Activated CD4-positive, alpha-beta memory T cell treated with anti-CD3 and anti-CD28 coated beads for 36 hours (primary cell): ENCODE measurements at places on chromosomes 4 and X.
A peak's percentile ranks its signal among the peaks of the same experiment; 100 is the strongest.

DNA sequence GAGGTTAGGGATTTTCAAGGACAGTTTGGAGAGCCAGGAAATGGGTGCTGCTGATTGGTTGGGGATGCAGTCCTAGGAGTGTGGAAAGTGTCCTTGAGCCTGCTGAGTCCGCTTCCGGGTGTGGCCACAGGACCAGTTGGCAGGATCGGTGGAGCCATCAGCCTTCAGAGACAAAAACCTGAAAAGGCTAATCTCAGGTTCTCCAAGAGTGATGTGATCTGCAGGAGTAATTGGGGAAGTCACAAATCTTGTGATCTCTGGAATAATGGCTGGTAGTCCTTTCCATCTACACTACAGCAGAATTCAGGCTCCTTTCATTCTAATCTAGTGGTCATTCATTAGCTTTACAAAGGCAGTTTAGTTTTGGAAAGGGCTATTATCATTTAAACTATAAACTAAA, 55.9 kb upstream of the BMP2K start:
- DNase-seq = no peak

DNA sequence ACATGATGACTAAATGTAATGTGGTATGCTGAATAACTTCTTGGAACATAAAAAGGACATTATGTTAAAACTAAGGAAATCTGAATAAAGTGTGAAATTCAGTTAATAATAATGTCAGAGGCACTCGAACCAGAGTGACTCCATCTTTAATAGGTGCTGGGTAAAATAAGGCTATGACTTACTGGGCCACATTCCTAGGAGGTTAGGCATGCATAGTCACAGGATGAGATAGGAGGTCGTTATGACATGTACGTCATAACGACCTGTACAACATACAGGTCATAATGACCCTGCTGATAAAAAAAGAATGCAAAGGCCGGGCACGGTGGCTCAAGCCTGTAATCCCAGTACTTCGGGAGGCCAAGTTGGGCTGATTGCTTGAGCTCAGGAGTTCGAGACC, 28.9 kb upstream of the OPHN1 start:
- no peak for DNase-seq

DNA sequence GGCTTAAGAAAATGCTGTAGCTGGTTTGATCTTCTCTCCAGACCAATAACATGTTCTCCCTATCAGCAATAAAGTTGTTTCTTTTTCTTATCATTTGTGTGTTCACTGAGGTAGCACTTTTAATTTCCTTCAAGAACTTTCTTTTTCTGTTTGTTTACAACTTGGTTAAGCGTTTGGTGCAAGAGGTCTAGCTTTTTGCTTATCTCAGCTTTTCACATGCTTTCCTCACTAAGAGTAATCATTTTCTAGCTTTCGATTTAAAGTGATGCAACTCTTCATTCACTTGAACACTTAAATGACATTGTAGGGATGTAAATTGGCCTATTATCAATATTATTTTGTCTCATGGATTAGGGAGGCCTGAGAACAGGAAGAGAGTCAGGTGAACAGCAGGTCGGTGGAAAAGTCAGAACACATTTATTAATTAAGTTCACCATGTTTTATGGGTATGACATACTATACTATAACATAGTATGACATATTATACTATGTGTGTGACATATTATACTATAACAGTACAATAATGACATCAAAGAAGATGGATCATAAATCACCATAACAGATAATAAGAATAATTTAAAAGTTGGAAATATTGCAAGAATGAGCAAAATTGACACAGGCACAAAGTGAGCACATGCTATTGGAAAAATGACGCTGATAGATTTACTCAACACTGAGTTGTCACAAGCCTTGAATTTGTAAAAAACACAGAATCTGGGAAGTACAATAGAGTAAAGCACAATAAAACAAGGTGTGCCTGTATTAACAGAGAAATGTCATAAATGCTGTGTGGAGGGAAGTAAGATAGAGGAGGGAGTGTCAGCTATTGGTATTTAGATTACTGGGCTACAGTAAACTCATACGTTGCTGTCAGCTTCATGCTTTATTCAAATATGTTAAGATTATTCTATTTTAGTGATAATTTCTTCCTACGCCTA, 218.6 kb upstream of the SLC7A11 start:
- no peak for DNase-seq

GRCh38 chr4:80529026-80529425, 193.5 kb downstream of the CFAP299 start:
- no peak for DNase-seq

DNA sequence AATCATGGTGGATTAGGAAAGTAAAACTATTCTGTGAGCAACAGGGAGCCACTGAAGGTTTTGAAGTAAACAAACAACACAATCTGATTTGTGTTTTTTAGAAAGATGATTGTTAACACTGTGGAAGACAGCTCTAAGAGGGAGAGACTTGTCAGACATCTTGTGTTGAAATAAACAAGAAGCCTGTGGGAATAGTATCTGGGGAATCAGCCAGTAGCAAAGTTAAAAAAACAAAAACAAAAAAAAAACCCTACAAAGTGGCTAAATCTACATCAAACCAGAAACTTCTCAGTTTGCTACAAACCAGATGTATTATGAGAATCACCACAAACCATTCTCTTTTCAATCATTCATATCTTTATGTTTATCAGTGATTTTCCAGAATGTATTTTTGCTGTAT, 125.7 kb upstream of the GPC4 start:
- DNase-seq = no peak

DNA sequence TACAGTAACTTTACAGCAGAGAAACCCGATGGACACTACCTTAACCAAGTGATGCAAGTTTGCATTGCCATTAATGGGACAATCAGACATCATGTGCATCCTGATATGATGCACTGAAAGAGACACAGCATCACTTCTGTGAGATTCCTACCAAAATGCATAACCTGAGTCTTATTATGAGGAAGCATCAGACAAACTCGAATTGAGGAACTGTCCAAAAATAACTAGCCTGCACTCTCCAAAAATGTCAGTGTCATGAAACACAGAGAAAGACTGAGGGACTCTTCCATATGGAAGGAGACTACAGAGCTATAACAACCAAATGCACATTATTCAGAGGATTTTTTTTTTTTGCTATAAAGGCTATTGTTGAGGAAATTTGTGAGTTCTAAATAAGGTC, 66.6 kb upstream of the IQSEC2 start:
- DNase-seq = no peak

- no peak for DNase-seq
Measured at GRCh38 chrX:96833333-96833732, 50.4 kb upstream of the RPA4 start.

DNA sequence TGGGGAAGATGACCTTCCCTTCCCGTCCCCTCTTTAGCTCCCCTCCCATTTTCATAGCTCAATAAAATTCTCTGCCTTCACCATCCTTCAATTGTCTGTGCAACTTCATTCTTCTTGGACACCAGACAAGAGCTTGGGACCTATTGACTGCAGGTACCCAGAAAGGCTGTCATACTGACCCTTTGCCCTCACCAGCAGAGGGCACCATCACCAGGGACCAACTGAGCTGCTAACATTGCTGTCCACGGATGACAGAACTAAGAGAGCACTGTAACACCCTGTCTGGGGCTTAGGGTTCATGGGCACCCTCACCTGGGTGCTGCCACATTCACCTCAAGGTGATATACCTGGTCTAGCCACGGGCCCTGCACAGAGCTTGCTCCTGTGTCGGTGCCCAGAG, 141.3 kb upstream of the VCX3B start:
- no peak for DNase-seq

GRCh38 chr4:106329041-106329618, 12.8 kb downstream of the AIMP1 start:
- no peak for DNase-seq

GRCh38 chr4:176548571-176548970, 228.8 kb downstream of the SPCS3 start:
- DNase-seq = no peak

GRCh38 chr4:64564126-64564525, 154.9 kb upstream of the TECRL start:
- no peak for DNase-seq

- DNase-seq = no peak
Measured at GRCh38 chrX:136496186-136496763, 1.1 kb upstream of the HTATSF1 start.

DNA sequence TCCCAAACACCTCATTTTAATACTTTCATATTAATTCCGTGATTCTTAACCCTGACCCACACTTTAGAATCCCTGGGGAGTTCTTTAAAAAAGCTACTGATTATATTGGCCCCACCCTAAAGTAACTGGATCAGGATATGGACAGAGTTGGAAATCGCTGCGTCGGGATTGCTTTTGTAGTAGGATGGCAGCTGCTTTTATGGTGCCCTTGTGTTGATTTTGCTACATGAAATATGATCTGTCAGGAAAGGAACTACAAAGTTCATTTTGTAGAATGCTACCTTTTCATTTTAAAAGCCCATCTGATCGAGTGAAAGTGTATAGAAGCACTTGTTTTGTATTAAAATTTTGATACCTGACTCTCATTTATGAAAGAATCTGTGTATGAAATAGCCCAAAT, 43.6 kb downstream of the TMEM131L start:
- no peak for DNase-seq

- no peak for DNase-seq
Measured at GRCh38 chr4:20787940-20788665, 87.8 kb downstream of the PACRGL start.

DNA sequence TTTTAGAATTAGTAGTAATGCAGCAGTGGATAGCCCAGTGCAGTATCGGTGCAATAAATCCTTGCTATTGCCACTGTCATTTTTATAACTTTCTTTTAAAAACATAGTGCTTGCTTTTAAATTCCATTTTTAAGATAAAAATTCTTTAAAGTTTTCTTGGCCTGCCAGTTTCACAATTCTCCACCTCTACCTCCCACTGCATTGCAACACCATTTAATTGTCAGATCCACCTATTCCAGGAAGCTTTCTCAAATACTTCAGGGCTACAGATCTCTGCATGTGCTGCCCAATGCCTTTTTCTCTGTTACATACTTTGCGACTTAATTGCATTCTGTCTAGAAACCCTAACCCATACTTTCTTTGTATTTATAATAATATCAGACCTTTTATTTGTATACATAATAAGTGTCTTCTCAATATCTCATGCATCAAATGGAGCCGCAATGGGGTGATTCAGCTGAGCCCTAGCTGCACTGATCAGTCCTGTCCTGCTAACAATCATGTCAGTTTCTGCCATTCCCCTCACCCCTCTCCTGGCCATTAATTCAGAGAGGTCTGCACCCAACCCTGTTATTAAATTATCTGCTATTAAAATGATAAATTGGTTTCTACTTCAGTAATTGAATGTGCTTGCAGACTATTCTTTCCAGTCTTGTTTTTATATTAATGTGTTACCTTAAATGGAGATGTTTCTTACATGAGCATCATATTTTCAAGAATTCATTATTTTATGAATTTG, 193.1 kb downstream of the SLIT2 start:
- DNase-seq = no peak

GRCh38 chrX:24260842-24261550, 52.9 kb downstream of the SUPT20HL2 start:
- peak; percentile 40 for DNase-seq

GRCh38 chrX:70476934-70477733, 32.5 kb downstream of the DLG3 start:
- no peak for DNase-seq

- no peak for DNase-seq
Measured at GRCh38 chr4:108751321-108751720, 11.5 kb downstream of the ETNPPL start.

DNA sequence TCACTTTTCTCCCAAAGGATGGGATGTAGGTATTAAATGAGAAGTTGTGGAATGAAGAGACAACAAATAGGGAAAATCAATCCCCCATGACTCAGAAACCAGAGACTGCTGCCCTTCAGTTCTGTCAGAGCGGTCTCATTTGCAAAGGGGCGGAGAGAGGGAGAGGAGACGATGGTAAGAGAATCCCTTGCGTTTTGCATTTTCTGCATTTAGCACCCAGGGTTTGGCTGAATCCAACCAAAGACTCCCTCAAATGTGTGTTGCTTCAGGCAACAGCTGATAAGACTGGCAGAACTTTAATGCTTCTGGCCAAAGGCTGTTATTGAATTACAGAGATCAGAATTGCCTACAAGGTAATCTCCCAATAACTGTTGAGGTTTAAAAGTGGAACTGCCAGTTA, 230.2 kb downstream of the EVC2 start:
- no peak for DNase-seq

DNA sequence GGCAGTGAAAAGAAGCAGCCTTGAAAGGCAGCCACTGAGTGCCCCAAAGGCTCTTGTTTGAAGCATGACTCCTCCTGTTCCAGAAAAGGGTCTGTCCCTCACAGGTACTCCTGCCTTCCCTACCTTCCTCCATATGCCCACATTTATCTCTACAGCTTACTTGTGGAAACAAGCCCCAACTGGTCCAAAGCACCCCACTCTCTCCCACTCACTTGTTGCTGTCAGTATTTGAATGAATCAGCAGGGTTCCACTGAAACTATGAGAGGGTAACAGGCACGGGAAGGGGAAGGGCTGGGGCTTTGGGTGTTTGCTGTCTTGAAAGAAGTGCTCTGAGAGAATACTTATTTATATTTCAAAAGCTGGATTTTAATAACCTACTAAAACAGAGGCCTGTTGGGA, 34.9 kb downstream of the GPR143 start:
- DNase-seq = peak; percentile 14

- DNase-seq = no peak
Measured at GRCh38 chr4:27090406-27090805, 229.8 kb downstream of the STIM2 start.

- DNase-seq = no peak
Measured at GRCh38 chr4:12889054-12889453, 595.1 kb downstream of the RAB28 start.

DNA sequence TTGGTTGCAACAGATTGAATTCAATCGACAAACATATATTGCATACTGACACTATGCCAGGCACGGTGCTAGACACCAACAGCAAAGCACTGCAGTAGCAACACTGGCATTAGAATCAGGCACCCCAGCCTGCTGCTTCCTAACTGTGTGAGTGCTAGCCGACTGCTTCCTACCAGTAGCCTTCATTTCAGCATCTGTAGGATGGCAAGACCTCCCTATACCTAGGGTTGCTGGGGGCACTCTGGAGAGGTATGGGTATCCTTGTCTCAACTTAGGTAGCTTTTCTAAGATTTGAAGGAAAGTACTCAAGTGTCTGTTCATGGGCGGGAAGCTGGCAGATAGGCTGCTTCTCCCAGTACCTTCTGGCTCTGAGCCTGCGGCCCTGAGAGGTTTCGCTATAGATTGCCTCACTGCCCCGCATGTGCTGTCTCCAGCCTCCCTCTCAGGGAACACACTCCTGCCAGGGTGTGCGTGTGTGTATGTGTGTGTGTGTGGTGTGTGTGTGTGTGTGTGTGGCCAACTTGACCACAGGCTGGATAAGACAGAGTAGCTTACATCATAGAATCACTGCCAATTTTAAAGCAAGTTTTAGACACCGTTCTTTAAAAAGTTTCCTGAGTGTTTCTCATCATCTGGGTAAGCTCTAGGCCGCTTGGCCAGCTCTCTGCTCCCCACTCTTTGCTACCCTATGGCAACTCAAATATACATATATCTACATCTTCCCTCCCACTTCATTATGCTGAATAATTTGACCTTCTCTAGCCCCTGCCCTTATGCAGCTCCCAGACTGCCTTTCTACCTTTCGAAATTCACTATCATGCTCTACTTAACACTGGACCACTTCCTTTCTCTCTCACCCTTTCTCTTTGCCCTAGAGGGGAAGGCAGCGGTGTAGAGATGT, 97.0 kb upstream of the PJA1 start:
- DNase-seq = no peak
